ENCODE measurements at places on chromosomes 6 and 20. TPM values are rescaled to one million over a fixed set of nuclear protein-coding genes. Genes with fewer than 3 reads are reported as not detected.

GRCh38 chr6:143037470-143037869 lies 23.2 kb upstream of the AIG1 start:
- H3K4me1 ChIP-seq = peaks cover 2% of the 10 kb centered on the region
- no peaks in the 10 kb centered on the region for H3K36me3 ChIP-seq
- DNase-seq = no peak
- peaks cover 10% of the 10 kb centered on the region for H3K27me3 ChIP-seq
- no peak overlapping the region for H3K4me3 ChIP-seq

- no peak for DNase-seq
- H3K4me3 ChIP-seq = no peak overlapping the region
- no peaks in the 10 kb centered on the region for H3K4me1 ChIP-seq
- H3K27me3 ChIP-seq = no peaks in the 10 kb centered on the region
- no peaks in the 10 kb centered on the region for H3K36me3 ChIP-seq
- H3K27ac ChIP-seq = no peak overlapping the region
These were observed 1143.9 kb upstream of the GJE1 start for GRCh38 chr6:140988780-140989179.

- peaks cover 28% of the 10 kb centered on the region for H3K4me1 ChIP-seq
- no peak overlapping the region for H3K27ac ChIP-seq
- no peak for DNase-seq
- H3K36me3 ChIP-seq = no peaks in the 10 kb centered on the region
These were observed 3.2 kb downstream of the SESN1 start for GRCh38 chr6:109091314-109092024.

Gene RIN2
- 0.20 TPM for total RNA-seq

GRCh38 chr6:98841621-98842341 lies 7.4 kb downstream of the POU3F2 start:
- H3K27me3 ChIP-seq = peaks cover 60% of the 10 kb centered on the region
- no peak overlapping the region for H3K4me3 ChIP-seq
- no peak overlapping the region for H3K27ac ChIP-seq
- no peaks in the 10 kb centered on the region for H3K36me3 ChIP-seq

- peak overlapping the region; percentile 86 for H3K4me3 ChIP-seq
- no peak overlapping the region for H3K27ac ChIP-seq
- H3K36me3 ChIP-seq = peaks cover 11% of the 10 kb centered on the region
- no peak for DNase-seq
These were observed 1.0 kb downstream of the HELZ2 start for GRCh38 chr20:63572788-63573646.

DNA sequence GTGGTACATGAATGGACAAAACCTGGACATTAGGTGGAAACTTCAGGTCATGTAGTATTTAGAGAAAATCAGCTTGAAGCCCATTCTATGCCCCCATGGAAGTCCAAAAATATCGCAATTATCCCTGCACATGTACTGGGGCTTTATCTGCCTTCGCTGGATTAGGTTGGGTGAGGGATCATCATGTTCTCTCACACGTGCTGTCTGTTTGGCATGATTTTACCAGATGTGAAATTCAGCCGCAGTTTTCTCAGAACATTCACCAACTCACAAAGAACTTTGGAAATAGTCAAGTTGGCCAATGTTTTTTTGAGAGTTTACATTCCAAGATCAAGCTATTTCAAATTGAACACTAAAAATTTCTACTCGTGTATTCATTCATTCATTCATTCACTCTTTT lies 459.8 kb upstream of the CITED2 start:
- H3K36me3 ChIP-seq = no peaks in the 10 kb centered on the region
- DNase-seq = no peak
- no peaks in the 10 kb centered on the region for H3K4me1 ChIP-seq
- H3K27me3 ChIP-seq = no peaks in the 10 kb centered on the region
- H3K27ac ChIP-seq = no peak overlapping the region

Gene COL21A1
- total RNA-seq = not detected

Gene ACTL10
- 6.1 TPM for total RNA-seq

DNA sequence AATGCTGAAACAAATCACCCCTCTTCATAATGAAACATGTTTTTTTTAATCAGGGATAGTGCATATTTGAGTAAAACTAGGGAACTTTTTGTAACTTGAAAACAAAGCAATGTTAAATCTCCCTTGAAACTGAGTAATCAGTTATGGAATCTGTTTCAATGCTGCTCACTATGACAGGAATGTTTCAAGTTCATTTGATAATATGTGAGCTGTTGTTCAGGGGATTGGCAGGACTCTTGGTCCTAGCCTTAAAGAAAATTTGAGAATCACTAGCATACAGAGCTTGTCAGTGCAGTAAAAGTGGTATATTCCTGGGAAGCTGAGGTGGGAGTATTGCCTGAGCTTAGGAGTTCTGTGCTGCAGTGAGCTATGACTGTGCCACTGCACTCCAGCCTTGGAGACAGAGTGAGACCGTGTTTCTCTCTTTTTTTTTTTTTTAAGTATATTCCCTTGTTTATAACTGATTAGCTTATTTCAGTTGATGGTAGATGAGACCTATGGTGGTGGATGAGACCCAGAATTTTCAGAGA lies 21.6 kb upstream of the CALHM6 start:
- DNase-seq = no peak
- H3K27ac ChIP-seq = no peak overlapping the region
- no peaks in the 10 kb centered on the region for H3K4me1 ChIP-seq
- no peak overlapping the region for H3K4me3 ChIP-seq

GRCh38 chr6:27312146-27312949 lies at the start of gene POM121L2:
Gene POM121L2 (minus strand): TSS chr6:27312273. CDS start chr6:27312170, 103 bp downstream.
- peak within 1 kb of the TSS; percentile 55 for H3K4me3 ChIP-seq
- H3K27me3 ChIP-seq = peaks cover 41% of the 10 kb centered on the region
- DNase-seq = peak; percentile 16
- H3K36me3 ChIP-seq = no peaks in the 10 kb centered on the region
- no peak within 1 kb of the TSS for H3K27ac ChIP-seq

DNA sequence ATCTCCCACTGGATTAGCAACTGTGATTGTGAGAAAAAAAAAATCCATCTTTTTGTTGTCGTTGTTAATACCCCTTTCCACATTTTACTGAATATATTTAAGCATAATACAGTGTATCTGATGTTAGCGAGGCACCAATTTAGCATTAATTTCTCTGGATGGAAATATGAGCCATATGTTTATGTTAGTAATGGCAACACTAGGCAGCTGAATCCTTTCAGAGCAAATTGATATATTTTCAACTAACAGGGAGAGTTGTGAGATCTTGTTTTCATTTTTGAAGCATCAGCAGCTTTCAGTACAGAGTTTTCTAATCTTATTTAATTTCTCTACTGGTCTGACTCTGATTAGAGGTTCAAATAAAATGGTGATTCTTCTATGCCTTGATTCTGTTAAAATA lies 84.8 kb upstream of the HDAC2 start:
- DNase-seq = no peak
- H3K36me3 ChIP-seq = no peaks in the 10 kb centered on the region
- no peak overlapping the region for H3K27ac ChIP-seq
- H3K4me1 ChIP-seq = no peaks in the 10 kb centered on the region

Gene TRIM15
- not detected for total RNA-seq

Gene DNAH8
- not detected for total RNA-seq

Gene BCAS1
- total RNA-seq = not detected

Gene ARMC12
- total RNA-seq = 1.8 TPM

Data from T-cell (primary cell).